ENCODE measurements at places on chromosomes 2 and 18. TPM values are rescaled to one million over a fixed set of nuclear protein-coding genes. Genes with fewer than 3 reads are reported as not detected.

DNA sequence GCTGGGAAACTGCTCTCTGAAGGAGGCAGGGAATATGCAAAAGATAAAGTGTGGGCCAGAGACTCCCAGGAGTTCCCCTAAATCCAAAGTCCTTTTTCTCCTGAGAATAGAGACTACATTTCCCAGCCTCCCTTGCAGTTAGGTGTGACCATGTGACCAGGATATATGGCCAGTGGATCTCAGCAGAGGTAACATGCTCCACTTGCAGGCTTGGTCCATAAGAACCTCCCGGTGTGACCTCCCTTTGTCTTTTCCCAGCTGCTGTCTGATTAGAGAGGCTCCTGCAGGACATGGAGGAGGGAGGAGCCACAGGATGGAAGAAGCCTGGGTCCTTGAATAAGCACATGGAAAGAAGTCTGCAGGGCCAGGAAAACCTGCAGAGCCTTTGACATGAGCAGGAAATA, 76.2 kb downstream of the TGFA start:
- no peak for DNase-seq

ATP6V1C2 gene
- total RNA-seq, result not detected

SAG gene
- total RNA-seq, result 1.7 TPM

DNA sequence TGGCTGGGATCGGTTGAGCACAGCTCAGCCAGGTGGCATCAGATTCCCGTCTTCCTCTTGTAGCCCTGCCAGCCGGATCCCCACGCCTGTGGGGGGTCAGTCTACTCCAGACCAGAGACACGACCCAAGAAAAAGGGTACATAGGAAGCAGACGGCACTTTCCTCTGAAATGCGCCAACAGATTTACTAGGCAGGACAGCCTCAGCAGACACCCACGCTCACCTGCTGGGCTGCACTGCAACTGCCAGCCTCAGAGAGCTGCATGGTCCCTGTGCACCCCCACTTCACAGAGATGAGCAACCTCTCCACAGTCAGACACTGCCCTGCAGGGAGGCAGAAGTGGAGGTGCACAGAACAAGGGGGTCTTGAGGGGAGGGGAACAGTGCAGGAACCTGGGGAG, 75.7 kb upstream of the OTOS start:
- no peak for DNase-seq

- no peak for DNase-seq
These were observed 62.4 kb downstream of the ZDBF2 start for GRCh38 chr2:206336861-206337260.

- no peak for DNase-seq
These were observed 97.0 kb downstream of the CABLES1 start for GRCh38 chr18:23232331-23232730.

DNA sequence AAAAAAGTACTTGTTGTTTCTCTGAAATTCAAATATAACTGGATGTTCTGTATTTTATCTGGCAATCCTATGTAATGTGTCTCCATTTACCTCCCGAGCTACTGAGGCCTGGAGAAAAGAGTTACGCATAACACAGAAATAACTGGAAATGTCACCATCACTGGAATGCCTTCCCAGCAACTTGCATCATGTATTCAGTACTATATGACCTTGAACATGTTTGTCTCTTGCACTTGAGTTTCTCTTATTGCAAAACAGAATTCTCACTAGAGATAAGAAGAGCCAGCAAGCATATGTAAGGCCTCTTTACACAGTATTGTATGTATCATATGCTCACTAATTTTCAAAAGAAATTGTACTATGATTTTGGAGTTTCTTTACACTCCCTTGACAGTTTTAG, 99.6 kb upstream of the CTAGE1 start:
- DNase-seq, result no peak

DNA sequence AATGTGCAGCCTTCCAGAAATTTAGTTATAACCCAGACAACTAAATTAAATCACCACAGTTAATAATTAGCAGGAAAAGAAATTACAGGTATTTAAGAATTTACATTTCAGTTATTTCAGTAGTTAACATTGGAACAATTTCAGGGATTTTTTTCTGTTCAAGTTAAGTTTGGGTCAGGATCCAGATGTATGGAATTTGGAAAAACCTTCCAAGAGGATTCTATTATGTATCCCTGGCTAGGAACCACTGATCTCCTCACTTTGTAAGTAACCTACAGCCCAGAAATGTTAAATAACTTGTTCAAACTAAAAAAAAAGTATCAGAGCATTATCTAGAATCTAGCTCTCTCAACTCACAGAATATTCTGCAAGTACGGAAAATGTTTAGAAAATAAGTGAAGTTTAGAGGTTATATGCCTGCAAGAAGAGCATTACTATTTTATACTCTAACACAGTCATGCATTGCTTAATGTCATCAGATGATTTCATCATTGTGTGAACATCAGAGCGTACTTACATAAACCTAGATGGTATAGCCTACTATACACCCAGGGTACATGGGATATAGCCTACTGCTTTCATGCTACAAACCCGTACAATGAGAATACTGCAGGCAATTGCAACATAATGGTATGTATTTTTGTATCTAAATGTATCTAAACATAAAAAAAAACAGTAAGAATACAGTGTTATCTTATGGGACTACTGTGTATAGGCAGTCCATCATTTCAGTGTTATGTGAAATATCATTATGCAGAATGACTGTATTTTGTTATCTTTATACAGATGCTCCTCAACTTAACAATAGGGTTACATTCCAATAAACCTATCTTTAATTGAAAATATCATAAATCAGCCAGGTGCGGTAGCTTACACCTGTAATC, 6.1 kb downstream of the NCKAP1 start:
- no peak for DNase-seq

DNA sequence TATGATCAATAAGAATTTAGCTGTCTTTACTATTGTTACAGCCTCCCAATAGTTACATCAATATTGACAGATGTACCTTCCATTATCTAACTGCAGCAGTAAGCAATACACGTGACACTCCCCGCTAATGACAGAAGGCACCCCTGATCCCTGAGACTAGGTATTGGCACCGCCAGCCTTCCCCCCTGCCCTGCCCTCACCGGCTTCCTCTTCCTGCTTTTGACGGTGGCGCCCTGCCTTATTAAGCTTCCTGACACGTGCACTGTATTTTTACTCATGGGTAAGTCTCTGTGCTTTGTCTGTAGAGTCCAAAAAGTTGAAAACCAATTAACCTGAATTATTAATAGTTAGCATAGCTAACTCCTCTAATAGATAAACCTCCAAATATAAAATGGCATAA, 223.5 kb downstream of the EIPR1 start:
- DNase-seq, result no peak

HAAO gene
- total RNA-seq, result not detected

COBLL1 gene
- 1.3 TPM for total RNA-seq

ZNF892 gene
- total RNA-seq, result 2.0 TPM

WDR7 gene
- total RNA-seq, result 76.4 TPM

SOWAHC gene
- 4.8 TPM for total RNA-seq

ACVR1C gene
- 1.1 TPM for total RNA-seq

- no peak for DNase-seq
These were observed 45.0 kb upstream of the CREB1 start for GRCh38 chr2:207484444-207485391.

LIPG gene
- total RNA-seq, result not detected

RBM44 gene
- 4.5 TPM for total RNA-seq

DNA sequence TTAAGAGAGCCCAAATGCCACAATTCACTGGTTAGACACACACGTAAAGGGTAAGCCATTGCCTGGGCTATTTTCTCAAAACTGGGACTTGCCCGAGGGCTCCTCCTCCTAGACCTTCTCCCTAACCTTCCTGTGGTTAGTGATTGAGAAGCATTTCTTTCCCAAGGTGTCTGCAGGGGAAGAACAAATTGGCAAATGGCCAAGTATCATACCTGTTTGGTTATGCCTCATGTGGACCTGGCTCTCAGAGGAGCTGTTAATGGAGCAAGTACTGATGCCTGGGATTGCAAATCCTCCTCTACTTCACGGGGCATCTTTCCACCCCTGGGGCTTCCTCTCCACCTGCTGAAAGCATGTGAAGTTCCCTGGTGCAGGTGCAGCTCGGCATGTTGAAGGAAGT, 187.5 kb upstream of the CYRIA start:
- DNase-seq, result no peak

GALNT13 gene
- total RNA-seq, result not detected

DNA sequence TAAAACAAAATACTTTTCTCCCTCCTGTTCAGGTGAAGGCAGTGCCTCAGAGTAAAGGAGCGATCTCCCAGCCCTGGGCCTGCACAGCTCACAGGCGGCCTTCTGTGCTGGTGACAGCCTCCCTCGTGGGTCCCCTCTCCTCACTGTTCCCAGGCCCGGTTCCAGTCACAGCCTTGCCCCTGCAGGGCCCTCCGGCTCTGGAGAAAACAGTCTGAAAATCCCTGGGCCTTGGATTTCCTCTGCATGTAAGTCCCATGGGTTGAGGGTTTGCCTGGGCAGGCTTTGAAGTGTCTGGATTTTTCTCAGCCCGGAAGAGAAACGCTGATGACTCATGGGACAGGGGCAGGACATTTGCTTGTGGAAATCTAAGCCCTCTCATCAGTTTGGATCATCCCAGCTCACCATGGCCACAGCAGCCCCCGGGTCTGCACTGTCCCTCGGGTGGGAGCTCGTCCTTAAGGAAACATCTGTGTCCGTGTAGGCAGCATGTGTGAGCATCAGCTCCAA, 186.1 kb upstream of the RAB12 start:
- no peak for DNase-seq

CHRNA1 gene
- 0.25 TPM for total RNA-seq

DNA sequence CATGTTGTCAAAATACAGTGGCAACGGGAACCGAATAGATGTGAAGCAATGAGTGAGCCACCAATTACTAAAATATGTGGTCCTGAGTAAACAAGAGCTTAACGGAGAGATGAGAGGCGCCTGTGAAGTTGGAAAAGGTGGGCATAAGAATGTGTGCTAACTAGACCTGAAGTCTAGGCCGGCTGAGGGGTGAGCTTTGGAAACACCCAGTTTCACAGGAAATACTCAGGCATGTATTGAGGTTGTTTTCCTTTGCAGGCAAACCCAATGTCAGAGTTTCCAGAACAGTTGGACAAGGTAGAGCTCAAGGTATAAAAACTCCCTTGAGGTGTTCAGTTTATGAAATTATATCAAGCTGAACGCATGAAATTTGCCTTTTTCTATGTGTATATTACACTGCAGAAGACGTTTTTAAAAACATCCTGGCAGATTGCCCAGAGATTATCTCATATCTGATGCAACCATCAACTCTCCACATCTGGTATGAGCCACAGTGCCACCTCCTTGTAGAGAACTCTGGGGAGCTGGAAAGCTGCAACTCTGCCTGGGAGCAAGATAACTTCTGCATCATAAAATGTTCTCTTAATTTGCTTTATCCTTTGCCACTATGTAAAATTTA, 3.9 kb upstream of the WDSUB1 start:
- no peak for DNase-seq

RBM43 gene
- 12.3 TPM for total RNA-seq

RNF152 gene
- total RNA-seq, result 0.39 TPM

SPRED2 gene
- total RNA-seq, result 6.3 TPM

DNA sequence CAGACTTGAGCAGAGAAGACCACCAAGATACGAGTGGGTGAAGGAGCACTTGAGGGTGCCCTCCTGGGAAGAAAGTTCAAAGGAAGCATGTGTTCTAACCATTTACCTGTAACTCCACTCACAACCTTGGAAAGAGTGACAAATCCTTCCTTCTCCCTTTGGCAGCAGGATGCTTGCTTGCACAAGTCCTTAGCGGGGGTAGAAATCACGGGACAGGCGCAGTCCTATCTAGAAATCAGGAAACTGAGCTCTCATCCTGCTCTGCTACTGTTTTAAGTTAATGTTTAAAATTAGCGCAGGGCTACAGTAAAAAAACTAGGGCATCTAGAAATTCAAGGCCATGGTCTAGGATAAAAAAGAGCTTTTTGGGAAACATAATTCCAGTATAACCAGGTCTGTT, 100.9 kb upstream of the PTPRM start:
- no peak for DNase-seq

DNA sequence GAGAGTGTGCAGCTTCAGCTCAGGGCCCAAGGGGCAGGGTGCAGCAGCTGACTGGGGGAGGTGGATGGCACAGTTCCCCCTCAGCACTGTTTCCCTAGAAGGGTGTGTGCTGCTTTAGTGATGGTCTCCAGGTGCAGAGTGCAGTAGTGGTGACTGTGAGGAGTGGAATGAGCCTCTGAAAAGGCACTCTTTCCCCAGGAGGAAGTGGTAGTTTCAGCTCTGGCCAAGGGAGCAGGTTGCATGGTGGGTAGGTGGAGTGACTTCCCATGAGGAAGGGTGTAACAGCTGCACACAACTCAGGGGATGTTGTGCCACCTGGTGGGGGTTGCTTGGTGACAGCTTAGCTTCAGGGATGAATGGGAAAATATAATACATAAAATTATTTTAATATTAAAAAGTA, 251.5 kb upstream of the NXPH2 start:
- no peak for DNase-seq

CARF gene
- 11.3 TPM for total RNA-seq

GRCh38 chr2:222827417-222827816, 33.4 kb upstream of the ACSL3 start:
- no peak for DNase-seq

BOK gene
- not detected for total RNA-seq

DNA sequence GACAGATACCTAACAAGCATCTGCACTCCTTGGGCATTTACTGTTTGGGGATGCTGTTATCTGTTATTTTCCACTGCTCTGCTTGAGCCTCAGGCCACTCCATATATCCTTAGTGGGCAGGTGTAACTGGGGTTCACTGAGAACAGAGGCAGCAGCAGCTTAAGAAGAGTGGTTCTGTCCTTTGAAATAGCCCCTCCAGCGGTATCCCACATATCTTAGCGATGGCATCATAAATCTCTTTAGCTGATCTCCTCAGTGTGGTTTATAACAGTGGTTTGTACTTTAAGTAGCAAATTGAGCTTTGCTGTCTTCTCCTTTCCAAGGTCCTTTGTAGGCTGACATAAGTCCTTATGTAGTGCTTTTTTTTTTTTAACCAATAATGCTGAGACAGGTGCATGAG, 79.7 kb upstream of the RPRM start:
- DNase-seq, result no peak

TMEM182 gene
- total RNA-seq, result 3.3 TPM

GRCh38 chr2:53021292-53021691, 746.3 kb upstream of the CHAC2 start:
- no peak for DNase-seq

- DNase-seq, result peak; percentile 13
These were observed 670.4 kb downstream of the KCNJ3 start for GRCh38 chr2:155368934-155369333.

- DNase-seq, result no peak
These were observed 219.4 kb upstream of the STON1 start for GRCh38 chr2:48310581-48310980.

RTP5 gene
- 0.44 TPM for total RNA-seq

CAPN10 gene
- 64.6 TPM for total RNA-seq

Data from CD4-positive, CD25-positive, alpha-beta regulatory T cell (primary cell).